Renal cortex interstitium (tissue), 15 donors: ENCODE measurements at places on chromosomes 1 and 21. TPM values are rescaled to one million over a fixed set of nuclear protein-coding genes. Genes with fewer than 3 reads are reported as not detected.

DNA sequence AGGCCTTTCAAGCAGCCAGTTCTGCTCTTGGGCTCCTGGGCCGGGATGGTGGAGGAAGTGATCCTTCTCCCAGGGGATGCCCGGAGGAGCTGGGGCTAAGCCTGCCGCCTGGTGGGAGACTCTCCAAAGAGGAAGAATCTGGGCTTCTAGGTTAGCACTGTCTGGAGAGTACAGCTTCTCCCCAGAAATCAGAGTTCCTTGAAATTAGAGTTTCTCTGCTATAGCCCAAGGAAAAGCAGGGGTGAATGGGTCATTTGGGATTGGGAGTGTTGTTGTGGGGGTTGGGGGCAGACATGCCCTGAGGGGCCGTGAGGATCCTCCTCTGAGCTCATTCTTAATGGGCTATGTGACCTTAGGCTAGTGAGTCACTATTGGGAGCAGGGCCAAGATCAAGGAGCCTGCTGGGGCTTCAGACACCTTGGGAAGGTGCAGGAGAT lies 6.5 kb downstream of the LGR6 start:
- no peak for DNase-seq

- no peak for DNase-seq
These were observed 19.8 kb downstream of the CAMTA1 start for GRCh38 chr1:6805004-6805416.

DNA sequence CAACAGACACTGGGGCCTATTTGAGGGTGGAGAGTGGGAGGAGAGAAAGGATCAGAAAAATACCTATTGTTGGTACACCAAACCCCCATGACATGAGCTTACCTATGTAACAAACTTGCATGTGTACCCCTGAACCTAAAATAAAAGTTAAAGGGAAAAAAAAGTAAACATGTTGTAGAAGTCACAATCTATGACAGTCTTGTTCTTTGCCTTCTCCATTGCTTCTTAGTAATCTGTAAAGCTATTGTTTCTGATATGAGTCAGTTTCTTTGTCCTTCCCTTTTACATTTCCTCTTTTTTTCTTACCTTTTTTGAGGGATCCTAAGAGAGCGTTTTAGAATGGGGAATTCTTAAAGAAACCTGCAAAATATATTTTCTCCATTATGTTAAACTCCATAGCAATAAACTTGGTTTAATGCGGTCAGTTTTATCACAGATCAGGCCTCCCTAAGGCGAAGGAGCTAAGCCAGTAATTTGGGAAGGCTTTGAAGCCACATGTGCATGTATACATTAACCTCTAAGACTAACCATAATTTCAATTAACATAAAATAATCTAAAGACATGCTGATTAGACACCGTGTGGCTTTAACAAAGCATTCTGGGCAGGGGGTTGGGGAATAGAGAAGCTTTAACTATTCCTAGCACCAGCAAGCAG lies 77.8 kb upstream of the C1orf105 start:
- DNase-seq: no peak

DNA sequence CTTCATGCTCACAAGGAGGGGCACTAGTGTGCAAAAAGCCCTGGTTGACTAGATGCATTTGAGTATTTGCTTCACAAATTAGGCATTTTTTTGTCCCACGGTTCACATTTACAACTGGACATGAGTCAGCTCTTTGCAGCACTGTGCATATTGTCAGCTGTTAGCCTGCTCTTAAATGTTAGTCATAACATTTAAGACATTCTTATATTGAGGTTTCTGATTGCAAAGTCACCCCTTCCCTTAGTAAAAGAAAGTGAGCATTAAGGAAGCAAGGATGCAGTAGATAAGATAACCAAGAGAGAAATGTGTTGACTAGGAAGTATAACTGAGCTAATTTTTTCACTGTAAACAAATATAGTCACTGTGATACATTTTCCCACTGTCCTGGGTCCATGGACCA lies 132.6 kb upstream of the CTTNBP2NL start:
- no peak for DNase-seq

GRCh38 chr1:183554577-183554976 lies 35.7 kb downstream of the NCF2 start:
- no peak for DNase-seq

DNA sequence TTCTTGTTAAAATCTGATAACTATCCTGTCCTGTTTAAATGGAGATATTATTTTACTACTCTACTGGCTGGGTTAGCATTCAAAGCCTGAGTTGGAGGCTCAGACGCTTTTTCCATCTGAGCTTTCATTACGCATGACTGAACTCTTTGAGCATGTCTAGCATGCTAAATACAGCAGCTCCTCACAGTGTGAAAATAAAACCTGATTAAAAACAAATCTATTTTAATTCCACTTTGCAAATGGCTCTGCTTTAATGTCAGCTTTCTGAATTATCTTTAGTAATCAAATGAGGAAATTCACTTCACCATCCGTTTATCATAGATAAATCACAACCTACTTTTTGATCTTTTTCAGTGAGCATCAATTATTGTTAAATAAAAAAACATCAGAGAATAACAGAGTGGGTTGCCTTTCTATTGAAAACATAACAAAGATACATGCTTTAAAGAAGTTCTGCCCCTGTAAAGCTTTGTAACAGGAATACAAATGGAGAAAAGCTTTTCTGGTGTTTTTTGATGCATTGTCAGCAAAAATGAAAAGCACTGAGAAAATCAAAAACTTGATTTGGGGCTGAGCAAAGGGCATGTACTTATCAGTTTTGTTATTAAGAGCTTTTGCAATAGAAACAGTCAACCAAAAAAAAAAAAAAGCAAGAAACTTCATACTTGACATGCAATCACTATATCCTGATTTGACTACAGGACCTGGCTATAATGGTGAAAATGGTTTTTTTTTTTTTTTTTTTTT lies 3.5 kb upstream of the SPEN start:
- DNase-seq: no peak

DNA sequence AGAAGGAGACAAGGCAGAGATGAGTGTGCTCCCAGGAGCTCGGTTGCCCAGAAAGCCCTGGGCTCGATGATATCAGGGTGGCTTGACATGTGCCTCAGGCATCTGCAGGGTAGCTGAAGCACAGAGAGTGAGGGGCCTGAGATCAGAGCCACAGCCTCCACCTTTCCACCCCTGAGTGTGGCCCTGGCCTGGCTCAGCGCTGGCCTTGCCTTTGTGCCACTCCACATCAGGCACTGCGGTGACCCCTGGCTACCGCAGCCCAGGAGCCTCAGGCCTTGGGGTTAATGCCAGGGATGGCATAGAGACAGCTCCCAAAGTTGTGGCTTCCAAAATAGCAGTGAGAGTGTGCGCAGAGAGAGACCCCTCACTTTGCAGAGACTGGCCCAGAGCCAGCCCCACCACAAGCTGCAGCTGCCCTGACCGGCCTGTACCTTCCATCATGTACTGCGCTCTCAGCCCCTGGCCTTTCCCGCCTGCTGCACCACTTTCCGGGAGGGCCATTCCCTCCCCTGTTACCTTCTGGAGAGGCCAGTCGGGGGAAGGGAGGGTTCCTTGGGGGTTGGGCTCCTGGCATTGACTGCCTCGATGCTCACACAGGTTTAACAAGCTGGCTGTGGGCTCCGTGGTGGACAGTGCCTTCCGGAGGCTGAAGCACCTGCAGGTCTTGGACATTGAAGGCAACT lies 19.5 kb downstream of the PODN start:
- DNase-seq: no peak

DNA sequence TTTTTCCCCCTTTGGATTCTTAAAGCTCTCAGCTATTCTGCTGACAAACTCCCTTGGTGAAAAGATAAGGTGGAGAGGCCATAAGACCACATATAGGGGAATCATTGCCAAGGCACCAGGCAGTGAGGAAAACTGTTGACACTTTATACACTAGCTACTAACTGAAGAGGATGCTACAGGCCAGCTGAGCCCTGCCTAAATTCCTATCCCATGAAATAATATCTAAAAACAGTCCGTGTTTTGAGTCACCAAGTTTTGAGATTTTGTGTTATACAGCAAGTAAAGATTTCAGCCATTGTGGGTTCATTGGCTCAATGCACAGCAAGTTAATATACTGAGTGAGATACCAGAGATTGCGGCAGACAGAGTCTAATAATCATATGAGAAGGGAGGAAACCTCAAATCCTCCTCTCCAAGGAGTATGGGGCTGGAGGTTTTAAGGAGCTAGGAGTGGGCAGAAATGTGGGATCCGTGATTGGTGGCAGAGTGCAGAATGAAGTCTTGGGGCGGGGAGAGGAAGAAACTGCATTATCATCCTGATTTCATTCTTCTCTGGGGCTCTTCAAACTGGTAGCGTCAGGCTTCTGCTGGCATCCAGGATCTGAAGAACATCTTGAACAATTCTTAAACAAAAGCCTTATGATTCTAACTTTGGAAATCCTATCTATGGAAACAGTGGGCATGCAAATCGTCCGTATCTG lies 9.2 kb downstream of the CLDN8 start:
- DNase-seq: no peak

DNA sequence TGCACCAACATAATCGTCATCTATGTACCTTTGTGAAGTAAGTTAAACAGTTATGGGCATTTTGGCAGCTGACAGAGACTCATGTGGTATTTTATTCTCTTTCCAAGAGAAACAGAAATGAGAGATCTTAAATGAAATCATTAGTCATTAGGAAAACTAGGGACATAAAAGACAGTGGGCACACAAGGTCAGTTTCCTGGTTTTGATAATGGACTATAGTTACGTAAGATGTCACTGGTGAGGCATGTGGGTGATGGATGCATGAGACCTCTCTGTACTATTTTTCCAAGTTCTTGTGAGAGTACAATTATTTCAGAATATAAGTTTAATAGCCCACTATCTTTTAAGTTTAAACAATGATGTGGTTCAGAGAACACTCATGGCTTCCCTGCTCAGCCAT lies 216.9 kb downstream of the APP start:
- DNase-seq: no peak

DNA sequence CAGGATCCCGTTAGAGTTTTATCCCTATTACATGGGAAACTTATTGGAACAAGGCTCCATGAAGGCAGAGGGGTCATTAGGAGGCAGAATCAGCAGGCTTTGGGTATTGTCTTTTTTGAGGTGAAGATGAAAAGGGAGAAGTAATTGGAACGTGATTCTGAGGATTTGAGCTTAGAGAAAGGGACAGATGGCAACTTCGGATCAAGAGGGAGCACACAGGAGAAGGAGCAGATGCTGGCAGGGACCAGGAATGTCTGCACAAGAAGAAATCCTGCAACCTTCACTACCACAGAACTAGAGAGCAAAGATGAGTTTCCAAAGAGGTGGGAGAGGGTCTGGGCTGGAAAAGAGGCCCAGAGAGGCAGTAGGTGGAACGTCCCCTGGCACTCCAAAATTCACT lies 202.8 kb downstream of the RRAGC start:
- DNase-seq: no peak

GRCh38 chr1:219555806-219556205 lies 57.1 kb downstream of the ZC3H11B start:
- DNase-seq: no peak

DNA sequence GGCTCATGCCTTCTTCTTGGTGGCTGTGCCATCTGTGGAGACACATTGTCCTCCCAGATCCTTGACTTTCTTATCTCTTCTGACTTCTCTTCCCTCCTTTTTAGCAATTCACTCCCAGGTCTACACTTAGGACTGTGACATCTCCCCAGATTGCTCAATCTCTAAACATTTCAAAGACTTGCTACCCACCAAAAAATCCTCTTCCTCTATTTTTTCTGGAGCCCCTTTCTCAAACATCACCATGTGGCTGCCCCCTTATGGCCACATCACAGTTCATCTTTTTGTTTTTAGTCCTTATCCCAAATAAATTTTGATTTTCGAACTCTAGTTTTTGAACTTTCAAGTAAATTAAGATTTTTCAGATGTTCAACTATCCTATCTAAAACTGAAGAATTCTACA lies 148.6 kb upstream of the HOOK1 start:
- DNase-seq: no peak

DNA sequence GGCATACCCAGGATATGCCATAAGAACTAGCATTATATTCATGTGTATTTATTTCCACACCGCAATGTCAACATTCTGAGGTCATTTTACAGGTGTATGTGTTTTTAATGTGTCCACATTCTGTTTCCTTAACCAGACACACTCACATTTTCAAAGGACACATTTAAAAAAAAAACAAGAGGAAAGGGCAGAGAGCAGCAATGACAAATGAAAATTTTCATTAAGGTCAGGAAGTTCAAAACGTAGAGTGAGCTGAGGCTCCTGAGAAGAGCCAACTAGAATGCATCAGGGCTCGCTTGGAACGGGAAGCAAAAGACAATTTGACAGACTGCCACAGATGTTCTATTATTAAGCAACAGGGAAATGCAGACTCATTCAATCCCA lies 4.8 kb upstream of the GNPAT start:
- DNase-seq: no peak

GRCh38 chr1:66927528-66927927 lies 2.7 kb downstream of the MIER1 start:
- DNase-seq: no peak

DNA sequence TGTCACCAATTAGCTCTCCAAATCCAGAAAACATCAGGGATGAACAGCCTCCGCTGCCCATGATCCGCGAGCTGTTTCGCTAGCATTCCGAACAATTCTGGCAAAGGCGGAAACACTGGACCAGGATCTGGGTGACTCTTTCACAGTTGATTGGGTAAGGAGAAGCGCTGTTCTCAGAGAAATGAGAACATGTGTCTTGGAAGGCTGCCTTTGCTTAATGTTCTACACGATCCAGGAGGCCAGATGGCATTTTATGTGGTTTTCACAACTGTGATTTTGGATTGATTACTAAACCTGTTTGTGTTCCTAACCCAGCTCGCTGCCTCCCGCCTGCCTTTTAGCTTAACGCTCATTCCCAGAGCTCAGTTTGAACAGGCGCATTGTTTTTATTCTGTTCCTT lies 144.0 kb downstream of the KIF26B start:
- no peak for DNase-seq

- DNase-seq: no peak
These were observed 49.2 kb upstream of the ATP5PO start for GRCh38 chr21:33964706-33965325.

DNA sequence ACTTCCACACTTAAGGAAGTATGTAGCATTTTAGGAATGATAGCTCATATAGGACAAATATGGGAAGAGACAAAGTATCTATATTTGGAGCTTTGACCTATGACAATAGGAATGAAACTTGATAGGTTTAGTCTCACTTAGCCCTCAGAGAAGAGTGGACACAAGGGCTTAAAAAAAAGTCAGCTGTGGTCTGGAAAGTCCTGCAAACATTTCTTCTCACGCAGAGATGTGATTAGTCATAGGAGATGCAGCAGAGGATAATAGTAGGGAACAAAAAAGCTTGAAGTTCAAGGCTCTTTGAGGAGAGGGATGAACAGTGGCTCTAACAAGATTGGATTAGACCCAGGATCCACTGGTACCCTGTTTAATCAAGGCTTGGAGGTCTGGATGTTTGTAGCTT lies 14.8 kb upstream of the RNF220 start:
- DNase-seq: no peak

- no peak for DNase-seq
These were observed 470.4 kb upstream of the B3GALT2 start for GRCh38 chr1:193656841-193657240.

Gene DNM3
- 5.2 TPM for polyA plus RNA-seq

Gene TTC34
- 2.1 TPM for polyA plus RNA-seq

Gene MXRA8
- polyA plus RNA-seq: 196 TPM

Gene RNU1-2
- not detected for polyA plus RNA-seq

Gene C1orf141
- polyA plus RNA-seq: 0.34 TPM

Gene OR10J1
- polyA plus RNA-seq: 0.08 TPM
